HEK293T (cell line): ENCODE measurements at places on chromosomes 12 and 14.

DNA sequence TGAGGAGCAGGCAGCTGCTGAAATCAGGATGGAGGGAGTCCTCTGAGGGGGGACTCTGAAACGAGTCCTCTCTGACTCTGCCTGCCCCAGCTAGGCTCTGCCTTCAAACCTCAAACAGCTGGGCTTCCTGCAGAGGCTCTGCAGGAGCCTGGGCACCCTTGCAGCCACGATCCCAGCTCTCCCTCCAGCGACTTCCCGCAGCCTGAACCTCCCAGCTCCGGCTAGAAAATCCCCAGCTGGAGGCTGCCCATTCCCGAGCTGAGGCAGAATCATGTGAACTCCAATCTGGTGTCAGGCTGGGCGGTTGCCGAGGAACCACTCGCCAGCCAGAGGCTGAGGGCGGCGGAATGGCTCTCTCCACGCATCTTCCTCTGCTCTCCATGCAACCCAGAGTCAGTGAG lies at the start of gene GPR68:
TSS of gene GPR68 (minus strand) at position 204 of the 401 bp plus-strand sequence. CDS start 9,654 bp downstream, outside the sequence.
- no peak for DNase-seq

- DNase-seq = no peak
These were observed 49.3 kb upstream of the TSPAN11 start for GRCh38 chr12:30877105-30877875.

DNA sequence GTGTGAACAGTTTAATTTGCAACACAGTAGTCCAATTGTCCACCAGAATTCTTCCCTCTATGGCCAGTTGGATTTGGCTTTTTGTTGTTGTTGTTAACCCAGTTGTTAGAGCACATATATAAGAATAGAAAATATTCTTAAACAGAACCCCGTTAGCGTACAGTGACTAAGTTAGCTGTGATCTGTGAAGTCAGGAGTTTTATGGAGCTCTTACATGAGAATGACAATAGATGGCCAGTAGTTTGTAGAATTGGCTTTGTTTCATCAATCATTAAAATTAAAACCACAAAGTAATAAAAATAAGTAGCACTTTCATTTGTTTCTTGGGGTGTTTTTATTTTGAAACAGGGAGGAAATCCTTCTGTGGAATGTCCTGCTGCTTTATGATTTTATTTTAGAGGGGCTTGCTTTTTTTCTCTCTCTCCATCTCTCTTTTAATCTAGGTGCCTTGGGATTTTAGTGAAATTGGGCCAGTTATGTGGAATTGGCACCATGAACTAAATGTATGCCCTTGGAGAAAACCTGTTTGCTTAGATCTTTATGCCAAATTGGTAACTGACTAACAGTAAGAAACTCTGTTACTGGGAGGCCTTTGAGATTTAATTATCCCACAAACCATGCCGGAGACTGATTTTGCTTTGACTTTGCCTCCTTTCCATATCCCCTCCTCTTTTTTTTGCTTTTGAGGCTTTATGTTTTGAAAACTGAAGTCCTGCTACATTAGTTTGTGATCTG lies 22.9 kb downstream of the FBXW8 start:
- DNase-seq = no peak

- no peak for DNase-seq
These were observed 21.5 kb upstream of the FAM181A start for GRCh38 chr14:93905623-93906022.

GRCh38 chr12:67705394-67706370 lies 57.1 kb downstream of the DYRK2 start:
- DNase-seq = no peak

GRCh38 chr12:116278667-116279066 lies 1.2 kb upstream of the MED13L start:
- no peak for DNase-seq

DNA sequence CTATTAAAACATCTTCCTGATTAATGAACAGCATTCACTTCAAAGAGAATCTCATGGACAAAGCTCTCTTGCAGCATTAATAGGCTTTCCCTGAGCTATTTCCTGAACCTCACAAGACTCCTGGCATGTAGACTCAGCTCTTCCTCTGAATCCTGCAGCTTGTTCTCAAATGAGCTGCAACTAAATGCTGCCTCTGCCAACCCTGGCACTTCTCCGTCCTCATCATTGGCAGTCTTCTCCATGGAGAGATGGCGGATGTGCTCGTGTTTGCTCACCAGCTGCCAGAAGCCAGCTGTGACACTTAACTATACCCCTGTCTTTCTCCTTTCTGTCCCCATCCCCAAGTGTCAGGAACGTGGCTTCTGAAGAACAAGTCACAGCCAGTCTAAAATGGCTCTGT lies 232.1 kb downstream of the FOXN3 start:
- DNase-seq = no peak

GRCh38 chr12:95908573-95908972 lies 33.8 kb downstream of the CCDC38 start:
- no peak for DNase-seq

DNA sequence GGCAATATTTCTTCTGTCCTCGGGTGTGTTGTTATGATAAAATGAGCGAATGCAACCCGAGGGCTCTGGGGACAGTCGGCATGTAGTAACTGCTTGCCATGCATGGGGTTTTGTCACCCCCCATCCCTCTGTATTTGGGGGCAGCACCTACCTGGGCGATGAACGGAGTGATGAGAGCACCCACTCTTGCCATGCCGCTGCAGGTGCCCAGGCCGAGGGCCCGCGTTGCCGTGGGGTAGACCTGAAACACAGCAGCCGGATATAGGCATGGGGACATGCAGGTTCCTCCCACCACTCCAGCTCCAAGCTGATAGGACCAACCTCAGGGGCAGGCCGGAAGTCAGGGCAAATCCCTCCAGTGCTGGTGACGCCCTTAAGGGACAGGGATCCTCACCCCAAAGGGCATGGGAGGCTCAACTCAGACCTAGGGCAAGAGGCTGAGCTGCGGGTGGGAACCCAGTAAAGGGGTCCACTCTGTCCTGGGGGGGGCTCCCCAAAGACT lies 35.8 kb downstream of the DAO start:
- no peak for DNase-seq

DNA sequence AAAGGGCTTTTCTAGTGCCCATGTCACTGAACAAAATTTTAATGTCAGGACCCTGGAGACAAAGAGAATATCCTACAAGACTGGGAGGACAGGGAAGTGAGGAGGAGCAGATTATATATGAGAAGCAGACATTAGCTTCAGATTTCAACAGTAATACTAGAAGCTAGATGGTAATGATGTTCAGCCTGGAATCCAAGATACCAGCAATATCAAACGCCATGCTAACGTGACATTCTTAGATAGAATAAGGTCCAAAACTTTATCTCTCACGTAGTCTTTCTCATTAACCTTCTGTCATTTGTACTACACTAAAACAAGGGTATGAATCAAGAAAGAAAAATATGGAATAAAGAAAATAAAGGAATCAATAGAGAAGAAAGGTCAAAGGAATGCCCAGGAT lies 18.7 kb downstream of the SOS2 start:
- no peak for DNase-seq

DNA sequence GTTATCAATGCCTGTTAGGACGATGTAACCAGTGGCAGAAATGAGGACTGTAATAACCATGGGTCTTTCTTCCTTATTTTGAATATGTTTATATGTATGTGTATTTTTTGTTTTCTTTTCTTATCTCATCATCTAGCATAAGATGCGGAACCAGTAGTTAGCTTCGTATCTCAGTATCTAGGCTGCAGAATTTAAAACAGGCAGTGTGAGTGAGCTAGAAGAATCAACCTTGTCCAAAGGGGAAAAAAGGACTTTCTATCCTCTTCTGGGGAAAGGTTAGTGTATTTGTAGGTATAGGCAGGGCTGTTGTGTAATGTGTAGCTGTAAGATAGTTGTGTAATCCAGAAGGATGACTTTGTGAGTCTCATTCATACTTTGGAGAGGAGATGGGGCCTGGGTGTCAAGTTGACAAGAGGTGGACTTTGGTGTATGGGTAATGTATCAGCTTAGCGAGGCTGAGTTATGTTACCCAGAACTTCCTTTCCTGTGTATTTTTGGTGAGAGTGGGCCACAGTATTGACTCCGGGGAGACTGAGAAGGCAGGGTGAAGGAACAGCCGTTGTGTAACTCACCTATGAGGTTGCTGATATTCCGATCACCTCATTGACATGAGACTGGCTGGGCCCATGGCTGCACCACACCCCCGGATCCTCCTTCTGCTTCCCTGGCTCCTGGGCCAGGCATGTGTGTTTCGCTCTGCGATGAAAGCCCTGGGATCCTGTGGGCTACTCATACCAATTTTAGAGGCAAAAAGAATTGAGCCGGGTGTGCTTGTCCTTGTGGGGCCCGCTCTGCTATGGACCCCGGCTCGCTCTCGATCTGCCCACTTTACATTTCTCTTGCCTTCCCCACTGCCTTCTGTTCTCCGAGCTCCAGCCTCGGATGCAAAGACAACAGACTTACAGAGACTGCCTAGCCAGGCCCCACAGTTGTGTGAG lies 24.3 kb downstream of the DLK1 start:
- no peak for DNase-seq

DNA sequence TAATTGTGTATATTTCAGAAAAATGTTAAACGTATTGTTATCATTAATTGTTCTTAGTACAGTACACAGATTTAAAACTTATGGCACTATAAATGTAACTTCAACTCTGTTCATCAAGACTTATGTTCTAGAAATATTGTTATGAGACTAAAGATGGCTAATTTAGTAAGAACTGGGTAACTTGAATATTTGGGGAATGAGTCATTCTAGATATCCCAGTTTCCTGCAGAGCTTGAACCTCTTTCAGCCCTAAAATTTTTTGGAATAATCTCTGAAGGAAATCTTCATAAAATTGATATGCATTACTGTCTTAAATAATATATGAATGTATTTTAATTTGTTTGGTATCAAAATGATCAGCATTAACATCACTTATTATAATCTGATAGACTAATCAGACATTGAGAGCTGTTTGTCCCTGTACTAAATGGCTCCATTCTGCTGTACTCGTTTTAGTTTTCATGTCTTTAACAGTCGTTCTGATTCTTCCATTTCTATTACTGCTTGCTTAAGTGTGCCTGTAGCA lies 87.1 kb downstream of the VEZT start:
- no peak for DNase-seq

GRCh38 chr14:58788655-58789503 lies 151.1 kb downstream of the DACT1 start:
- no peak for DNase-seq

- no peak for DNase-seq
These were observed 234.7 kb downstream of the ANO2 start for GRCh38 chr12:5710260-5710878.

DNA sequence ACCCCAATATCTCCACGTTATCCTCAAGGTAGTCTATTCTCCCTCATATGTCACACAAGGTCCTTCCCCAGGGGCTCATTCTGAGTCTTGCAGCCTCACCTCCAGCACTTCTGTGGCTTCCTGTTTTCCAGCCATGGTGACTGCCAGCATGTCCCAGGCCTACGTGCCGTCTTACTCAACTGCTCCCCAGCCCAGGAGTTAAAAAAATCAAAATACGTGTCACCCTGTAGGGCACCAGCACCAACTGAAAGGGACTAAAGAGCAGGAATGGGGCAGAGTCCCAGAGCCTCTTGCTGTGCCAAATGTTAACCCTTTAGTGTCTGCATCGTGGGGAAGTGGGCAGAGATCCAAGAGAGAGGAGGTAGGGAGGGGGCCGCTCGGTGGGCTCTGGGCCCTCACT lies 37.0 kb upstream of the MED13L start:
- DNase-seq = no peak

- DNase-seq = no peak
These were observed 411.0 kb downstream of the LRIG3 start for GRCh38 chr12:58509116-58509885.

DNA sequence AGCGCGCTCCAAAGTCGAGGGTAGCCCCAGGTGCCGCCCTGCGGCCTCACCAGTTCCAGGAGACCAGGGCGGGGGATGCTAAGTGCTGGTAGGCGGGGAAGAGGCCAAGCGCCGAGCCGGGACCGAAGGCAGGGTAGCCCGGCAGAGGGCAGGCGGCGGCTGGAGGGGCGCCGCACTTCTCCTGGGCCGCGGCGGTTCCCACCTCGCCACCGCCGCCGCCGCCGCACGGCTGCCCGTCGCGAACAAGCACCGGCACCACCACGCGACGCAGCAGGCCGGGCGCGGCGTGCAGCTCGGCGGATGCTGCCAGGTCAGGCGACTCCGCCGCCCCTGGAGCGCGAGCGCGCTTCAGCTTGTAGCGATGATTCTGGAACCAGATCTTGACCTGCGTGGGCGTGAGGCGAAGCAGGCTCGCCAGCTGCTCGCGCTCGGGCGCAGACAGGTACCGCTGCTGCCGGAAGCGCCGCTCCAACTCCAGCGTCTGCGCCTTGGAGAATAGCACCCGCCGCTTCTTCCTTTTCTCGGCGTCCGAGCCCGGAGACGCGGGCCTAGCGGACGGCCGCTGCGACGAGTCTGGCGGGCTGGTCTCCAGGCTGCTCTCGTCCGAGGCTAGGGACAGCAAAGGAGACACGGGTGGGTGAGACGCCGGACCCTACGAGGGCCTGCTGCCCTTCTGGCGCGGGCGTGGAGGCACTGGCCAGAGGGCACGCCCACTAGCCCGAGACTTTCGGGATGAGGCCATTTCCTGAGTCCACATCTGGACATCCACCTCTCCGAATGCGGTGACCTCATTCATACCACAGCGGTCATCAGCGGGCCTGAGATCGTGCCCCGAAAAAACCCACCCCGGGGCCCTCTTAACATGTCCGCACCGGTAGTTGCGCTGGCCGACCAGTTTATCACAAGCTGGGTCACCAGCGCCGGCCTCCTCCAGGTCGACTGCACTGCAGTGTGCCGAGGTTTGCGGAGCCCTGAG lies 1.3 kb downstream of the NKX2-8 start:
- no peak for DNase-seq

GRCh38 chr14:65079768-65080167 lies 22.5 kb downstream of the MAX start:
- DNase-seq = no peak

DNA sequence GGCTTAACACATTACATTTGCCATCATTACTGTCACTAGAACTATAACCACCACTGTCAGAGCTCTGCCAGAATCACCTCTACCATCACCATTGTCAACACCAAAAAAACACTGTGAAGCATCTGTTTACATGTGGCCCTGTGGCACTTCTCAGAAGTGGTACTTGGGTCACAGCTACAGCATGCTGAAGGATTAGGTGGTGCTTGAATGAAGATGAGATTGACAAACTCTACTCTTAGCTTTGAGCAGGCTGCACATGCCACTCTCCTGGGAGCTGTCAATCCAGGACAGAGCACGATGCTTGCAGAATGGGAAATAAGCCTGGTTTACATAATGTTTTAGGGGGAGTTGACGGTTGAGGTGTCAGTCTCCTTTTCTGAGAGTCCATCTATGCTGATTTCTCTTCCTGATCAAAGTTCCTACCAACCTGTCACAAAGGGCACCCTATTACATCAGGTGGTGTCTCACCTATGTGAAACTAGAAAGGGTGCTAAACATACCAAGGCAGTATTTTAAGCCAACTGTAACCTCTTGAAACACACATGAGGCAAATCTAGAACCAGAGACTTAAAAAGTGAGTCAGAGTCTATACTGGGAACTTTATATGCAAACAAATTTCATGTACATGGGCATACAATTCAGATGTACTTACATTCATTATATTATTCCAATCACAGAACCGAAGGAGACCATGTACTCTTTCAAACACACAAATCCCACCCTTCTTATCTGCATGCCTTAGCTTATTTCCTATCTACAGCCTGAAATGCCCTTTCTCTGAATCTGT lies 258.7 kb downstream of the EMP1 start:
- DNase-seq = no peak

GRCh38 chr12:96176575-96176974 lies 17.6 kb upstream of the ELK3 start:
- no peak for DNase-seq
